Hematopoietic multipotent progenitor cell treated with erythropoietin and hydrocortisone succinate and interleukin-3 and kit ligand, for 6 days (in vitro differentiated cells): ENCODE measurements at places on chromosomes 4 and X.
A peak's percentile ranks its signal among the peaks of the same experiment; 100 is the strongest.

GRCh38 chr4:17630228-17630627 is 15.8 kb downstream of the MED28 start:
- no peak for DNase-seq

DNA sequence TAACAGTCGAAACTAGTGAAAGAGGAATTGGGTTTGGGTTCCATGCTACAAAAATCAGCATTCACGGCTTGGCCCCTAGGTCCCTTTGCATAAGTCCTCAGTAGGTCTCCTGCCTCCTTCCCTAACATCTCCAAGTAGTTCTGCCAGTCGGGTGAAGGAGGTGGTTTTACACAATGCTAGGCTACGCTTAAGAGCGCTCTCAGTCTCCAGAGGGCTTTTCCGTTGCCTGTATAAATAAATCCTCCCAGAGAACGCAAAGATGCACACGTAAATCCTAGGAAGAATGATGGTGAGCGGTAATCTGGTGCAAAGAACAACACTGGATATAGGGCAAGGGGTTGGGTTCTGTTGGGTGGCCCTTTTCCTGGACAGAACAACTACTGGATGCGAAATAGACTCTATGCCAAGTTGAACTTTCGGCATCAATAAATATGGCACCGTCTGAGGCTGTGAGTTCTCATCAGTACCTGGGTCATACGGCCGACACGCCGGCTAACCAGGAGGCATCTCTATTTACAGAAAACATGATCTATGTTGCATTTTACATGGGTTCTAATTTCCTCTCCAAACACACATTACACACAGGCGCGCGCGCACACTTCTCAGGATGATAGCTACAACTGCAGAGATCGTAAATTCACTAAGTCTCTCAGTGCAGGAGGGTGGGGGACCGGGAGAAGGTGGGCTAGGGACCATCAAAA is 1.3 kb downstream of the CAMK2D start:
- DNase-seq, result no peak

GRCh38 chrX:112627206-112627605 is 52.5 kb downstream of the LHFPL1 start:
- no peak for DNase-seq

GRCh38 chrX:24395775-24396174 is 35.3 kb downstream of the SUPT20HL1 start:
- peak; percentile 76 for DNase-seq

DNA sequence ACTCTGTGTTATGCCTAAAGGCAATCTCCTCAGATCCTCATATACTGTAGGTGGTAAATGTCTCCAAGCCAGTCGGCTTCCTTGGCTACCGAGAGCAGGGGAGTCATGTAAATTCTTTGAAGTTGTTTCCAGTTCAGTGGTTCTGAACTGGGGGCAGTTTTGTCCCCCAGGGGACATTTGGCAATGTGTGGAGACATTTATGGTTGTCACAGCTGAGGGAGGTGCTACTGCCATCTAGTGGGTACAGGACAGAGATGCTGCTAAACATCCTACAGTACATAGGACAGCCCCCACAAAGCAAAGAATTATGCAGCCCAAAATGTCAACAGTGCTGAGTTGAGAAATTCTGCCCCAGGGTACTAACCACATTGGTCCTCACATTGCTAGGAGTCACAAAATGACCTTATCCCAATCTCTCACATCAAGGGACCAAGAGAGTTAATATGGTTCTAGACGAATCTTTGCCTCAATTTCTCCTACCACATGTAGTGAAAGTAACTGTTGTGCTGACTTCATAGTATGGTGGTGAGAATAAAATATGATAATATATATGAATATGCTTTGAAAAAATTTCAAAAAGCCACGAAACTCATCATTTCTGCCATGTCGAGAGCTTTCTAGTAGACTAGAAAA is 104.4 kb upstream of the ARHGAP24 start:
- peak; percentile 62 for DNase-seq

DNA sequence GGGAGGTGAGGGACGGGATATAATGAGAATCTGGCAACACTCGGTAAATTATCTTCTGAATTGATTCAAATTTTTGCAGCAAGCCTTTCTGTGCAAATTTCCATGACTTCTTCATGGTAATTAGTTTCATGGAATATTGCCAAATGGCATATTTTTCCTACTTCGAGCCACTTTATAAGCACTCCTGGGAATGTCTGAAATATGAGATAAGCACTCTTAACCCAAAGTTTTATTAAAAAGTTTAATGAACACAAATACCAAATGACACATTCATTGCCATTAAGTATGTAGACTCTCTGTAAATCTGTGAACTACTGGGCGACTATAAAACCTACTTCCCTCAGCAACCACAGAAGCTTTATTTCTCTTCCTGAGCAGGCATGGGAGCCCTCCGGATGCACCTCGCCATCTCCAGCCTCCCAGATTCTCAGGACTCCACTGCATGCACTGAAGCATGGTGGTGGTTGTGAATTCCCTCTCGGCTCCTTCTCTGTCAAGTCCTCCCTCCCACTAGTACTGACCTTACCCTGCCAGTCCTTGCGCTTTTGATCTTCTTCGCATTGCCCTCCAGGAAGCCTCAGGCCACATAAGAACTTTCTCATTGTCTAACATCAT is 154.4 kb upstream of the RPL34 start:
- DNase-seq, result no peak

DNA sequence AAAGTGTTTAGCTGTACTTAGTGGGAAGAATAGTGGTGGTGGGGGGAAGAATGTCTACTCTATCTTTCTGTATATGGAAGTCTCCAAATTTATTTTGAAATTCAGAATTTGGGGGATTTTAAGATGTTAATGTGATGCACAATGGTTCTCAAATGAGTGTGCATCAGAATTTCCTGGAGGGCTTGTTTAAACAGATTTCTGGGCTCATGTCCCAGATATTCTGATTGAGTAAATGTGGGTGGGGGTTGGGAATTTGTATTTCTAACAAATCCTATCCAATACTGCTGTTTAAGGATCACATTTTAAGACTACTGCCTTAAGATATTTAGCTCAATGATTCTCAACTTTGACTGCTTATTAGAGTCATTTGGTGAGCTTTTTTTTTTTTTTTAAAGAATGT is 15.1 kb upstream of the INTS6L start:
- DNase-seq, result no peak

DNA sequence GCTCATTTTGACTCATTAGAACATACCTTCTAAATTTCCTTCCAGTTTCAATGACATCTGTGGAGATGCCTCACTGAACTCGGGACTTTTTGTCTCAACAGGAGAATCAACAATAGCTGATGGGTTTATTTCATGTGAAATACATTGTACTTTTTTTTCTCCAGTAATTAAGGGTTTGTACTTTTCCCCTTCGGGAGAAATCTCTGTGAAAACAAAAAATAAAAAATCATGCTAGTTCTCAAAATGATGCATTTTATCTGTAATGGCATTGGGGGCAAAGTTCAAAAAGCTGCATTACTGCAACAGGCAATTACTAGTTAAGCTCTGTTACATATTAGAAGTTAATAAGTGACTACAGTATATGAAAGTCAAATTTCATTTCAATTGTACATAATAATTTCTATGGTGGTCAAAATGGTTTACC is 167.3 kb upstream of the SH3RF1 start:
- DNase-seq, result no peak

DNA sequence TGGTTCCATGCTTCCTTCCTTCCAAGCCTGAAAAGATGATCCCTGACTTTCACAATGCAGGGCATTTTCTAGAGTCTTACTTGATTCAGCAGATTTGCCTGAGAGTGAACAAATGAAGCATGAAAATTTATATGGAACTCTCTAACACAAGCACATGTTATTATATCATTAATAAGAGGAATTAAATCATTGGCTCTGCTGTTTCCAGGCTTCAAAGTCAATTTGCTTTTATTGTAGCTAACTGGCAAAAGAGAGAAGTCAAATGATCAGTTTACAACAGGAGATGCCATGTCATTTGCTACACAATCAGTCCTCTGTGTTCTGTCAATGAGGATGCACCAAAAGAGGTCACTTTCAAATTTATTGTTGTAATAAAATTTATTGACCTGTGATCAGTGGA is 101.5 kb upstream of the UGT8 start:
- DNase-seq, result no peak

DNA sequence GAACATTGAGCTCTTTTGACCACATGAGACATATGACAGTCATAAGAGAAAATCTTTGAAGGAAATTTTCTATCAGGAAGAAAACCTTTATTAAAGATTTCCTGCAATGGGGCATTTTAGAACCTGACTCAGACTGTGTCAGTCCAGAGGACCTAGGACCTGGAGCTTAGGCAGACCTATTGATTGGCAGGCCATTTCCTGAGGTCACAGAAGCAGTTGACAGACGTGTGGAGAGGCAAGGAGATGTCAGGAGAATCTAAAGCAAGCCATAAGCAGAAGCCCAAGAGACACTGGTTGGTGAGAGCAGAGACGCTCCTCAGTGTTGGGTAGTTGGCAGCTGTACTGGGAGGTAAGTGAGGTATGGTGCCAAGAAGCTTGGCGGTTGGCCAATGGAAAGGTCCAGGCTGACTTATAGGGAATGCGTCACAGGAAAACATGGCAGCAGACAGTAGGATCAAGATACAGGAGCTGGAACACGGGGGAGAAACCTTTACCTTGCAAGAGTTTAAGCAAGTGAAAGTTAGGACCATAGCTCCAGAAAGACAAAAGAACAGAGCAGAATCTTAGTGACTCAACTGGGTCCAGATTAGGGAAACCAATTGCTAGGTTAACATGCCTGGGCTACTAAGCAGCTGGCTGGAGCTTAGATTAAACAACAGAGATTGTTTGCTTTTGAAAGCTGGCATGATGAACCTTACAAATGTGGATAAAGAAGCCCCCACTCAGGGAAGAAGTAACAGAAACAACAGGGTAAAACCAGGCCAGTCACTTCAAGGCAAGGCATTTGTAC is 18.6 kb downstream of the PALLD start:
- DNase-seq, result no peak

- no peak for DNase-seq
These were observed 2.0 kb upstream of the LIMCH1 start for GRCh38 chr4:41535911-41536371.

GRCh38 chrX:136896121-136896914 is 15.8 kb upstream of the RBMX start:
- DNase-seq, result peak; percentile 67

- DNase-seq, result peak; percentile 43
These were observed 11.1 kb downstream of the MAEA start for GRCh38 chr4:1300466-1301455.

- no peak for DNase-seq
These were observed 4.3 kb upstream of the FGG start for GRCh38 chr4:154616731-154617130.

DNA sequence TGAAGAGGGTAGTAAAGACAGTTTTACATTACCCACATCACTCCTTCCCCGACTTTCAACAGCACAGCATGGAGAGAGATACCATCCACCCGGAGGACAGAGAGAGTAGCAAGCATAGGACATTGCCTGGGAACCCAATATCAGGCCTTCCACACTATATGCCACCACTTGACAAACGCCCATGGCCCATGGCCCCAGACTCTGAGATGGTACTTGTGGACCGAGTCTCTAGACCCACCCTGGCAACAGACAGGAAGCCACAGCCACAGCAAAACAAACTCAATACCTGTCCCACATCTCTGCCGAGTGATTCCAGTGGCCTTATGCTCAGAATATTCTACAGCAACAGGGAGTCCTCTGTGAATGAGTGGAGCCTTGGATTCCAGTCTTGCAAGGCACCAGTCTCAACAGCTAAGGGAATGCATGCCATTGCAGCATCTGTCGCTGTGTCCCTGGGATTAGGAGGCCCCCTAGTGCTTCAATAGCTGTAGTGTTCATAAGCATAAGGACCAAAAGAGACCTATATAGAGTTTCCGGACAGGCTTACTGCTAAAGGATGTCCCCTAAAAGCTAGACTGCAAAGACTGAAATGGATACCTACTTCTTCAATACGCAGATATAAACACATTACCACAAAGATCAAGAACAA is 14.7 kb upstream of the CT55 start:
- DNase-seq, result peak; percentile 69

GRCh38 chrX:120244735-120245498 is 5.7 kb upstream of the ZBTB33 start:
- peak; percentile 84 for DNase-seq

DNA sequence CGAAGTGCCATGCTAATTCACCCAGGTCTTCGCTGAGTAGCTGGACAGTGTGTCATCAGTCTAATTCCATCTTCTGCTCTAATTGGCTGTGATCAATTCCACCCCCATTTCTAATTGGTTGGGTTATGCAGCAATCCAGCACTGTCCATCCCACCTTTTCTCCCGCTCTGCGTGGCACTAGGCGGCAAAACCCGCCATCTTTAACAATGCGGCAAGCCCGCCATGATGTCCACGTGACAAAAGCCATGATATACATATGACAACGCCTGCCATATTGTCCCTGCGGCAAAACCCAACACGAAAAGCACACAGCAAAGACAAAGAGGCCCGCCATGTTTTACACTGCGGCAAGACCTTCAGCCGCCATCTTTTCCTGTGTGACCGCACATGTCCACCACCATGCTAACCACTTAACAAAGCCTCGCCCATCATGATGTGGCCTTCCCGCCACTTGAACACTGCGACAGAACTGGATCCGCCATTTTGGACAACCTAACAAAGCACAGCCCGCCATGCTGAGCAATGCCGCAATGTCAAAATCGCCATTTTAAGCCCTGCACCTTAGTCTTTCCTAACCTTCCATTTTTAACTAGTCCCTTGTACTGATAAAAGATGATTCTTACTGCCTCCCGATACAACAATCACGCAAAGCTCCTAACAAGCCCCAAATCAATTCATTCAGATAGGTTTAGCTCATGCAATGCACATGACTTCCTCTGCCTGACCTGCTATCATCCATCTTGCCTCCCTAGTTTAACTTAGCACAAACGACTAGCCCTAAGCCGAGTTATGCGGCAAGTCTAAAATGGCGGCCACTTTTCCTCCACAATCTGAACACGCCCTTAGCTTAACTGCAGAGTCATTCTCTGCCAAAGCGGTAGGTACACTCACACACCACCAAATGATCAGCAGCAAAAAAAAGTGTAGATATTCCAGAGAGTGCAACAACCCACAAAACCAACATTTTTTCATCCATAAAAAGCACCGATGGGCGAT is 288.3 kb downstream of the CHIC1 start:
- no peak for DNase-seq

- DNase-seq, result no peak
These were observed 19.9 kb downstream of the IQSEC2 start for GRCh38 chrX:53261355-53261972.

DNA sequence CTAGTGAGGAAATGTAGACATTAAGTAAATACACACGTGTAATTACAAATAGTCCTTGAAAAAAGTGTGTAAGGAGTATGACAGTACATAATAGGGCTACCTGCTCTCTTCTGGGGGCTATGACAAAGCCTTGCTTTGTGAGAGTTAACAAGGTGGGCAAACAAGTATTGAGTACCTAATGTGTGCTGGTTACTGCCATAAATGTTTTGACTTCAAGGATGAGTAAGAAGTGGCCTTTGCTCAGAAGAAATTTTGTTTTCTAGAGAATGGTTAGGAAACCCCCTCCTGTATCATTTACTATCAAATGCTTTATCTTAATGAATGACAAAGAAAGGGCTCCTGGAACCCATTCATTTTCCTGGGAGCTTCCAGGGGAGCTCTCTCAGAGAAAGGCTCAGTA is 167.0 kb upstream of the CASK start:
- DNase-seq, result no peak

- no peak for DNase-seq
These were observed 83.9 kb downstream of the MAMLD1 start for GRCh38 chrX:150446995-150447394.
